Lower lobe of right lung (tissue), 2 donors: ENCODE measurements at places on chromosomes 11 and 22. TPM values are rescaled to one million over a fixed set of nuclear protein-coding genes. Genes with fewer than 3 reads are reported as not detected.

GRCh38 chr22:23696326-23696851 lies 5.6 kb downstream of the RGL4 start:
- DNase-seq, result peak; percentile 66
- H3K4me1 ChIP-seq, result no peaks in the 10 kb centered on the region
- peak overlapping the region; percentile 71 for H3K27ac ChIP-seq
- H3K36me3 ChIP-seq, result peaks cover 66% of the 10 kb centered on the region
- no peaks in the 10 kb centered on the region for H3K27me3 ChIP-seq

DNA sequence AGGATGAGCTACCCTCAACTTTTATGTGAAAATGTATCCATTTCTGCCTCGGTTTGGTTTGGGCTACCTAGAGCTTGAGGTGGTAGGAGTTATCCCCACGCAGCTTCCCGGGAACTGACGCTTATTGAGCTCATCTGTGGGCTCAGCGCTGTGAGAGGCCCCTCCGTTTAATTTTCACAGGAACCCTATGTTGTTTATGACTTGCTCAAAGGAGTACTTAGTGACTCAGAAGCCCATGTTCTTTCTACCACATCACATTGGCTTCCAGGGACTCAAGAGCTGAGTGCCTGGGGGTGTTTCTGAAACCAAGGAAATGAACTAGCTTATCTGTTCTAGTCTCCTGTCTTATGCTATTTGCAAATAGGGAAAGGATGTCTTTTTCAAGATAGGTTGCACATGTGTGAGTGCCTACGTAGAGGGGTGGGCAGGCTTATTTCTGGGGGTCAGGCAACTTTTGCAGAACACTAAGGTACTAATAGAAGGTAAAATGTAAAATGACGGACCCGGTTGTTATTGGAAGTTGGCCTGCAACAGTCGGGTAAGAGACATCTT lies 40.5 kb downstream of the MICAL2 start:
- H3K36me3 ChIP-seq, result peaks cover 16% of the 10 kb centered on the region
- DNase-seq, result no peak
- H3K4me3 ChIP-seq, result no peak overlapping the region
- no peaks in the 10 kb centered on the region for H3K4me1 ChIP-seq

GRCh38 chr11:57777969-57778317 lies 16.3 kb downstream of the CTNND1 start:
- H3K27ac ChIP-seq, result peak overlapping the region; percentile 89
- H3K4me1 ChIP-seq, result peaks cover 100% of the 10 kb centered on the region
- no peaks in the 10 kb centered on the region for H3K27me3 ChIP-seq
- peak overlapping the region; percentile 33 for H3K4me3 ChIP-seq
- no peak for DNase-seq

The SULT4A1 gene
- not detected for total RNA-seq

GRCh38 chr11:119145551-119145950 lies 3.3 kb upstream of the ABCG4 start:
- no peaks in the 10 kb centered on the region for H3K36me3 ChIP-seq
- no peak overlapping the region for H3K27ac ChIP-seq
- H3K4me3 ChIP-seq, result no peak overlapping the region
- peaks cover 12% of the 10 kb centered on the region for H3K4me1 ChIP-seq
- peaks cover 32% of the 10 kb centered on the region for H3K27me3 ChIP-seq

The NEFH gene
- 1.0 TPM for total RNA-seq

GRCh38 chr11:69287968-69288882 lies 5.7 kb upstream of the MYEOV start:
- no peak overlapping the region for H3K27ac ChIP-seq
- peaks cover 31% of the 10 kb centered on the region for H3K4me1 ChIP-seq
- peak overlapping the region; percentile 2 for H3K4me3 ChIP-seq
- DNase-seq, result peak; percentile 83

GRCh38 chr11:67646535-67647336 lies 3.8 kb downstream of the ACY3 start:
- no peak overlapping the region for H3K27ac ChIP-seq
- no peak overlapping the region for H3K4me3 ChIP-seq
- DNase-seq, result peak; percentile 45
- no peaks in the 10 kb centered on the region for H3K4me1 ChIP-seq

DNA sequence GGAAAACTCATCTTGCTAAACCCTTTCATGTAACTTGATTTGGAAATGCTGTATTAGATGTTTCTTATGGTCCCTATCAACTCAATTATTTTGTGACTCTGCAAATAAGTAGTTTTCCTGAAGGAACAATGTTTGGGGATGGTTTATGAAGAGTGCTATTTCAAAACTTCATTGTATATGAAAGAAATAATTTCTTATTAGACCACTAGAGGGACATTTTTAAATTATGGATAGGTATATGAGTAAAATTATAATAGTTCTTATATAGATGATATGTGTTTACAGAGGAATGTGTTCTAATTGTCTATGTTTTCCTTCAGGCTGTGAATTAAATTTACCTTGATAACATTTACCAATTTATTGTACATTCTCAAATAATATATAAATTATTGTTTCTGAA lies 509.4 kb upstream of the RAG2 start:
- no peak overlapping the region for H3K4me3 ChIP-seq
- no peak for DNase-seq
- H3K27me3 ChIP-seq, result no peaks in the 10 kb centered on the region
- no peak overlapping the region for H3K27ac ChIP-seq

The GANAB gene
- total RNA-seq, result 228 TPM

GRCh38 chr11:65891219-65892136 lies 1.0 kb downstream of the CCDC85B start:
- peak; percentile 62 for DNase-seq
- H3K36me3 ChIP-seq, result peaks cover 8% of the 10 kb centered on the region
- peak overlapping the region; percentile 88 for H3K4me3 ChIP-seq
- peak overlapping the region; percentile 98 for H3K27ac ChIP-seq
- H3K27me3 ChIP-seq, result no peaks in the 10 kb centered on the region
- peaks cover 65% of the 10 kb centered on the region for H3K4me1 ChIP-seq

DNA sequence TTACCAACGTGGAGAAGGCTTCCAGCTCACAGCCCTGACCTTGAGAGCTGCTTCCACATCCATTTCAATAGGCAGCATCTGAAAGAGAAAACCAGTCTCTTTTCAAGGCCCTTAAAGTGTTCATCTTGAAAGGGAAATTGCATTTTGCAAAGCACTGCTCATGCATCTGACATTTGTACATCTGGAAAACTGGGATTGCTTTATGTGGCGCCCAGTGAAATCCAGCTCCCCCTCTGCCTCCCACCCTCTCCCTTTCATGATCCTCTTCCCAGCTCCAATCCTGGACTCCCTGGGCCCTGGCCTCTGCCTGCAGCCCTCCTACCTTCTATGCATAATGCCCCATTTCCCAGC lies 17.4 kb downstream of the TP53AIP1 start:
- no peaks in the 10 kb centered on the region for H3K36me3 ChIP-seq
- H3K27ac ChIP-seq, result no peak overlapping the region
- no peak for DNase-seq
- H3K4me3 ChIP-seq, result no peak overlapping the region
- no peaks in the 10 kb centered on the region for H3K4me1 ChIP-seq

- H3K4me1 ChIP-seq, result peaks cover 29% of the 10 kb centered on the region
- H3K27me3 ChIP-seq, result no peaks in the 10 kb centered on the region
- DNase-seq, result no peak
- H3K4me3 ChIP-seq, result no peak overlapping the region
Measured at GRCh38 chr11:121482231-121483129, 29.7 kb upstream of the SORL1-AS1 start.

DNA sequence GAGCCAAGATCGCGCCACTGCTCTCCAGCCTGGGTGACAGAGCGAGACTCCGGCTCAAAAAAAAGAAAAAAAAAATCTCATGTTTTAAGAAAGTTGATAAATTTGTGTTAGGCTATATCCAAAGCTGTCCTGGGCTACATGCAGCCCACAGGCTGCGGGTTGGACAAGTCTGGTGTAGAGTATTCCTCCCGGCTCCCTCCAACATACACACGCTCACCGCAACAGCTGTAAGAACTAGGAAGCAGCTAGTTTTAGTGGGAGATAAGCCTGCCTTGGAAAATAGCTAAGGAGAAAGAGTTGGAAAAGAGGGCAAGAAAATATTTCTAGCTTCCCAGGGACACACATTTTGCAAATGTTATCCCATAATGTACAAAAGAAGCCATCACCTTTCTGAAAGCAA lies 46.6 kb downstream of the CELF1 start:
- H3K27me3 ChIP-seq, result no peaks in the 10 kb centered on the region
- no peaks in the 10 kb centered on the region for H3K36me3 ChIP-seq
- H3K27ac ChIP-seq, result peak overlapping the region; percentile 25
- H3K4me3 ChIP-seq, result no peak overlapping the region
- no peak for DNase-seq

- H3K4me3 ChIP-seq, result no peak overlapping the region
- no peak for DNase-seq
- no peaks in the 10 kb centered on the region for H3K4me1 ChIP-seq
- no peaks in the 10 kb centered on the region for H3K27me3 ChIP-seq
Measured at GRCh38 chr11:19193916-19194315, 7.9 kb downstream of the CSRP3 start.

The SPINDOC gene
- total RNA-seq, result 21.7 TPM

DNA sequence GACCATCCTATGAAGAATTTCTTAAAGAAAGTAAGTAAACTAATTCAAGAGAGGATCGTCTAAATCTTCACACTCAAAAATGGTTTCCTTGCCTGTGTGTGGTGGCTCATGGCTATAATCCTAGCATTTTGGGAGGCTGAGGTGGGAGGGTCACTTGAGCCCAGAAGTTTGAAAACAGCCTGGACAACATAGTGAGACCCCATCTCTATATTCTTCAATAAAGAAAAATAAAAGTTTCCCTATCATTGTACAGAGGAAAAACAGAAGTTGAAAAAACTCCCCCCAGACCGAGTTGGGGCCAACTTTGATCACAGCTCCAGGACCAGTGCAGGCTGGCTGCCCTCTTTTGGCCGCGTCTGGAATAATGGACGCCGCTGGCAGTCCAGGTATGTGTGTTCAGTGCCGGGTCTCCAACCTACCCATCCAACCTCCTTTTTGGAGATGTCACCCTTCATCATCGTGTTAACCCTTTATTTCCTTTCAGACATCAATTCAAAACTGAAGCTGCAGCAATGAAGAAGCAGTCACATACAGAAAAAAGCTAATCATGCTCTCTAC lies 3.0 kb downstream of the RPS25 start:
- H3K27ac ChIP-seq, result no peak overlapping the region
- peaks cover 69% of the 10 kb centered on the region for H3K36me3 ChIP-seq
- H3K27me3 ChIP-seq, result no peaks in the 10 kb centered on the region
- peaks cover 30% of the 10 kb centered on the region for H3K4me1 ChIP-seq
- no peak for DNase-seq

- H3K27ac ChIP-seq, result no peak overlapping the region
- no peaks in the 10 kb centered on the region for H3K36me3 ChIP-seq
- H3K27me3 ChIP-seq, result no peaks in the 10 kb centered on the region
- DNase-seq, result no peak
Measured at GRCh38 chr11:71185411-71185810, 67.0 kb downstream of the SHANK2 start.

The DUSP8 gene
- total RNA-seq, result 8.9 TPM
